ENCODE measurements at places on chromosomes 6 and 20. TPM values are rescaled to one million over a fixed set of nuclear protein-coding genes. Genes with fewer than 3 reads are reported as not detected.

The PTK6 gene
- total RNA-seq, result 11.0 TPM

The SPEF1 gene
- 0.75 TPM for total RNA-seq

The FAM162B gene
- 2.7 TPM for total RNA-seq

The GGTLC1 gene
- total RNA-seq, result 0.40 TPM

The SLC4A11 gene
- total RNA-seq, result 4.8 TPM

The TIAM2 gene
- total RNA-seq, result 24.6 TPM

The SLC23A2 gene
- 15.1 TPM for total RNA-seq

The RNF39 gene
- 2.5 TPM for total RNA-seq

DNA sequence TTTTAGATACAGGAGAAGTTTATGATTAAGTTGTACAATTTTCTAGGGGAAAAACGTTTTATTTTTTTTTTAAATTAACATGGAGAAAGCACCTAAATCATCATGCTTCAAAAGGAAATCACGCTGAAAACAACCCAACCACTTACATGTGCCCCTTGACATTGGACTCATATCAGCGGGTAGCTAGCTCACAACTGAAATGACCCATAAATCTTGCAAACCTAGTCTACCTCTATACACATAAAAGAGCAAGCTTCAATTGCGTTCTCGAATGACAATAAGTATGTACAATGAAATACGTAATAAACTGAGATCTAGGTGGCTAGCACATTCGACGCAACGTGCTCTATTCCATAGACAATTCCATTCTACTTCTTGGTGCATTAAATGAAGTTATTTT, 722.9 kb upstream of the AGPAT4 start:
- no peak for DNase-seq

DNA sequence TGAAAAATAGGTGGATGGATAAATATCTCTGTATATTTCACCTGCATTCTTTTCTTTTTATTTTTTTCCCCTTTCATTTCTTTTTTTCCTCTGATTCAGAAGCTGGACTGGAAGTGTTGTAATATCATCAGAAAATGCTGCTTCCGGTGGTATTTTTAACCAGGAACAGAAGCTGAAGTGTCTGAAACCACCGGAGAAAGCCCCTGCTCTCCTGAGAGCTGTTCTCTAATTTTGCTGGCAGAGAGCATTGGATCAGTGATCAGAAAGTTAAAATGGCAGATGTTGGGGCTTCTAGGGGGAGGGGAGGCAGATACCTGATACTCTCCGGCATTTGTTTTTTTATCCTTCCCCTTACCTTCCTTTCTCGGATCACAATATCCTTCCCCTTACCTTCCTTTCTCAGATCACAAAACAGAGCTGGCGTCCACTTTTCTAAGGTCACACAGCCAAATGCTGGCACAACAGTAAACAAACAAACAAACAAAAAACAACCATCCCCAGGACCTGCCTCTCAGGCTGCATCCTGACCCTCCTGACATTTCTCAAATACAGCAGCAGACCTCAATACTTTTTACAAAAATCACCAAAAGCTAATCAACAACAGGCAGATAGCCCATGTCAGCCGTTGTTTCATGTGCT, 143.2 kb upstream of the ZNF217 start:
- DNase-seq, result no peak

- DNase-seq, result no peak
These were observed 82.8 kb downstream of the SLC23A2 start for GRCh38 chr20:4918473-4918872.

DNA sequence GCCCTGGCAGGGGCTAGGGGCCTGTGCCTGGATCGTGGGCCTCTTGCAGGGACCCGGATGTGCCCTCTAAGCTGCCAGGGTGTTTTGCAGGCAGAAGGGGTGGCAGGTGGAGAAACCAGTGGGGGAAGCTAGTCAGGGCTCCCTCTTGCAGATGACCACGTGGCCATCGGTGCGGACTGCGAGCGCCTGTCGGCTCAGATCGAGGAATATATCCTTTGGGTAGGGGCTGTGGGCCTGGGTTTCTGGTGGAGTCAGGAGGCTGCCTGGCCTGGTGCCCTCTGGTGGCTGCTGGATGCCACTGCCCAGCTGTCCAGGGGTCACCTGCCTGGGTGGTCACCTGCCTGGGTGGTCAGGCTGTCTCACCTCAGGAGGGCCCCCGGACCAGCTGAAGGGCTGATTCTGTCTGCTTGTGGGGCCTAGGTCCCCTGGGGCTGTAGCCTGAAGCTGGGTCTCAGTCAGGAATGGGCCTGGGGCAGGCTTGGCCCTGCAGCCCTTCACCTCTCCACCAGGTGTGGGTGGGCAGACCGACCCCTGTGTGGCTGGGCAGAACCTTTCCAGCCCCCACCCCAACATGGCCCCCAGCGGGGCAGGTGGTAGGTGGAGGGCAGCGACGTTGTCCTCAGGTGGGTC, 6.7 kb downstream of the TCEA2 start:
- DNase-seq, result no peak

- no peak for DNase-seq
These were observed 9.1 kb downstream of the VTA1 start for GRCh38 chr6:142155895-142156757.

DNA sequence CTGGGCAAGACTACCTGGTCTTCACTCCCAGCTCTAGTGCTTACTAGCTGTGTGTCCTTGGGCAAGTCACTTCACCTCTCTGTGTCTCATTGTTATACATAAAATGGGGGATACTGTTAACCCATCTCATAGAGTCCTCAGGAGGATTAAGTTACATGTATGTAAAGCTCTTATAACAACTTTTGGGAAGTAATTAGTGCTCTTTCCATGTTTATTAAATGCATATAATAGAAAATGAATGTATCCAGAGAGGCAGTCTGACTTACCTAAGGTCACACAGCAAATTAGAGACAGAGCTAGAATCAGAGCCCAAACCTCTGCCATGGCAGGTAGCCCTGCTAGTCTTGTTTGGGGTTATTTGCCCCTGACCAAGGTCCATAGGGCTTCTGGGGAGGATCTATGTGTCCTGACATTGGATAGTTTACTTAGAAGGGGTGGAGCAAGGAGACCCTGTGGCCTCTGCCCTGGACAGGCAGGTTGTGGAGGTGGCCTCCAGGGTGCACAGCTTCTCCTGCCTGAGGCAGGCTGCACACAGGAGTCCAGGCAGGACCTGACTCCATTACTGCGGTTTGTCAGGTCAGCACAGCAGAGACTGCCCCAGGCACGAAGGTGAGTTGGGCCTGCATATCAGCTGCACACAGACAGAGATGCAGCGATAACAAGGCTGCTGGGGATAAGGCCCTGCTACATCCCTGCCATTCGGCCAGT, 8.4 kb upstream of the MAPK13 start:
- DNase-seq, result no peak

DNA sequence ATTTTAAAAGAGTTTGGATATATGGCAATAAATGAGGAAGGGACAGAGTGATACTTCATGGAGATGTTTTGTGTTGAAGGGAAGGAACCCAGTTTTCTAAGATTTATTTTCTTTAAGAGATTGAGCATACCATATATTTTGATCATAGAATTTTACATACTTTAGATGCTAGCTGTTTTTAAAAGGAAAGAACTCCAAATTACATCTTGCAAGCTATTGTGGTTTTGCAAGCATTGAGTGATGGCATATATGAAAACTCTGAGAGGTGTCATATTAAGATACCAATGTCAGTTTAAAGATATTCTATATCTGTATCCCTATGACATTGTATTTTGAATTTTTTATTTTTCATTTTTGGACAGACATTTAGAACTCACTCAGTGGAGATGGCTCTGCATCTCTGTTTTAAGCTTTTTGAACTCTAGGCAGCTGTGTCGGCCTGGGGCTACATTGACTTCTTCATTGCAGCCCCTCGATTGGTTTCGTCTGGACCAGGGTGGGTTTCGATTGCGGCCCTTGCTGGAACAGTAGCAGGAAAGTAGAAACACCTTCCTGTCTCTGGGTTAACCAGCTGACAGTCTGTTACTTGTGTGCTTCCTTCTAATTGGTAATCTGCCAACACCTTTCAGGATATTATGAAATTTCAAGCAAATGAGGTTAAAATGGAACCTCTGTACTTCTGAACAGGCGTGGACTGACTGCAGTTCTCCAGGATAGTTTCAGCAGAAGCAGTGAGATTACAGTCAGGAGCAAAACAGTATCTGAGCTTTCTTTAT, 14.0 kb downstream of the IGF2R start:
- DNase-seq, result no peak

GRCh38 chr6:100412872-100413271, 51.8 kb downstream of the SIM1 start:
- DNase-seq, result no peak

GRCh38 chr6:152846825-152847224, 96.2 kb downstream of the VIP start:
- no peak for DNase-seq

- no peak for DNase-seq
These were observed 38.1 kb downstream of the TBPL1 start for GRCh38 chr6:133991096-133991593.

DNA sequence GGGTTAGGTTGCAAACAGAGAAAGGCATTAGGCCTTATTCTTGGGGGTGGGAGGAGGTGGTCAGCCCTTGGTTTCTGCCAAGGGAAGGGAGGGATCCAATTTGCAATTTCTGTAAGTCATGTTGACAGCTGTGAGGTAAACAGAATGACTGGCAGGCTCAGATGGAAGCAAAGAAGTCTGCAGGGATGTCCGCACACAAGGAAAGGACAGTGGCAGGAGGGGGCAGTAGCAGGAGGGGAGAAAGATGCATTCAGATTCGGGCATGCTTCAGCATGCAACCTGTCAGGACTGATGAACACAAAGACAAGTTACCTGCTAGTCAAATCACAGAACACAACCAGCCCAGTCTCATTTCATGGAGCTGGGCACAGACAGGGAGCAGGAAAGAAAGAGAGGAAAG, 217.9 kb upstream of the FOXA2 start:
- no peak for DNase-seq

GRCh38 chr6:18242062-18242851, 22.1 kb downstream of the DEK start:
- no peak for DNase-seq

GRCh38 chr20:31943052-31943471, 8.8 kb downstream of the PDRG1 start:
- no peak for DNase-seq

DNA sequence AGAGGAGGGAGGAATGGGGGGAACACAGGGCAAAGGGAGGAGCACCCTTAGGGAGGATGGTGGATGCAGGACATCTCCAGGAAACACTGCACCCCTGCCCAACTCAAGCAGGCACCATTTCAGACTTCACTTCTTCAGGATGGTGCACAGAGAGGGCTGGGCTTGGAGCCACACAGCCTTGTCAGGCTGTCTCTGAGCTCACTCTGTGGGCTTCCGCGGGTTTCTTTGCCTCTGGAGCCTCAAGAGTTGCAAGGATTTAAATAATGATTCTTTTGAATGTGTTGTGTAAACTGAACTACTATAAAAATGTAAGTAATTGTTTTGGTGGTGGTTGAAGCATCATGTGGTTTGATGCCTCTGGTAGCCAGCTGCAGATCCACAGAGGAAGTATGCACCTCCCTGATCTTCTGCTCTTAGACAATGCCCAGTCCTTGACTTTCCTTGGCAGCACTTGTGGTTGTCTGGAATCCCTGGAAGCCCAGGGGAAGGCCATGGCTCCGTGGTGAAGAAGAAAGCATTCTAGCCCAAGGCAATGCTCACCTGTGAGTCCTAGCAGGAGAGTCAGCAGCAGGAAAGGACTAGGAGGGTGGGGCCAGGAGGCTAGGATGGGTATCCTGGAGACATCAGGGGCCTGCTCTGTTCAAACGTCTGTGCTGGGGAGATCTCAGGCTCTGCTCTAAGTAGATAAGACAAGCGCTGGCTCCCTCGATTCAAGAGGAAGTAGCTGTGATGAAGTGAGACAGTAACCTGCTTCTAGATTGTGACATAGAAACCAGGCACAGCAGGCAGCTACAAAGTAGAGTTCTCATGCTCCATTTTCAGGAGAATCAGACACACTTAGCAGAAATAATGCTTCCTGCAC, 50.2 kb upstream of the SIRPG start:
- no peak for DNase-seq

- no peak for DNase-seq
These were observed 116.5 kb upstream of the LAMP5 start for GRCh38 chr20:9397928-9398327.

All from mucosa of gallbladder (tissue), 1 donor.